ENCODE measurements at places on chromosomes 13 and 19.

DNA sequence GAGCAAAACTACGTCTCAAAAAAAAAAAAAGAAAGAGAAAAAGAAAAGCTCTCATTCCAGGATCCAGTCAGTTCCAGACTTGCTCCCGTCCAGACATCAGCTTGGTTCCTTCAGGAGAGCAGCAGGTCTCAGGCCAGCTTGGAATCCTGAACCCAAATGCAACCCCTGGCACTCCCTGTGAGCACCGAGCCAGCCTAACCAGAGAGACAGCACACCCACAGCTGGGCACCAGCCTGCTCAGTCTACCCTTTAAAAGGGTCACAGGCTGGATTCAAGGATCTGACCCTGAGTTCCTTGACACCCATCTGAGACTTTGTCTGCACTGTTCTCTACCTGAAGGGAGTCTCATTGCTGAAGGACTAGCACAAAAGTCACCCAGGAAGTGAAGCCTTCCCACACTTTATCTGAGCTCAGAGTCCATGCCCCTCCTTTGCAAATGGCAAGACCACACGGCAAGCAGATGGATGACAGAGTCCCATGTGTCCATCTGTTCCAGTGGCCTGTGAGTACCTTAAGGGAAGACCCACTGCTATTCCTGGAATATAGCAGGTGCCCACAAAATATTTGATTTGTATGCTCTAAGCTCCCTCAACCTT, 1.4 kb downstream of the PEPD start:
- DNase-seq: no peak

- DNase-seq: no peak
Observed at GRCh38 chr13:49455007-49455398, 10.9 kb downstream of the SETDB2 start.

DNA sequence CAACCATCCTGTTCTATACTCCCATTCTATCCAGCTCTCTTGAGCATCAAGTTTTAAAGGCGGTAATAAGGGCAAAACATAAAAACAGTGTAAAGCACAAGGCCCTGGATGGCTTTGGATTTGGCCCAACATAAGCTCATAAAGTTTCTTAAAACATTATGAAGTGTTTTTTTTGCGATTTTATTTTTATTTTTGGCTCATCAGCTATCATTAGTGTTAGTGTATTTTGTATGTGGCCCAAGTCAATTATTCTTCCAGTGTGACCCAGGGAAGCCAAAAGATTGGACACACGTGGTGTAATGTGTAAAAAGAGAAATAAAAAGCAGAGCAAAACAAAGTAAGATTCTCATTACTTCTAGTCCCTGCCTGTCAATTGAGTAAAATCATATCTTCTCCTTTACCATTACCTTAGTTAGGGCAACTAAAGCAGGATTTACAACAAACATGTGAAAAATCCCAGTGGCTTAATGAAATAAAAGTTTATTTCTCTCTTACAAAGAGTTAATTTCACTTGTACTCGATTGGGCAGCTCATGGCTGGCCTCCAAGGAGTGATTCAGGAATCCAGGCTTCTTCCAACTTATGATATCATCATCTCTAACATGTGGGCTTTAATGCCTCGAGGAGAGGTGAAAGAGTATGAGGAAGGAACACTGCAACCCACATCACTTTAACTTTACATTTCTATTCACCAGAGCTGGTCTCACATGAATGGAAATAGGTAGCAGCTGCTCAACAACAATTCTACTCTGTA, 725.2 kb upstream of the SLITRK1 start:
- DNase-seq: no peak

- DNase-seq: no peak
Observed at GRCh38 chr19:23792784-23793183, 34.1 kb upstream of the ZNF681 start.

DNA sequence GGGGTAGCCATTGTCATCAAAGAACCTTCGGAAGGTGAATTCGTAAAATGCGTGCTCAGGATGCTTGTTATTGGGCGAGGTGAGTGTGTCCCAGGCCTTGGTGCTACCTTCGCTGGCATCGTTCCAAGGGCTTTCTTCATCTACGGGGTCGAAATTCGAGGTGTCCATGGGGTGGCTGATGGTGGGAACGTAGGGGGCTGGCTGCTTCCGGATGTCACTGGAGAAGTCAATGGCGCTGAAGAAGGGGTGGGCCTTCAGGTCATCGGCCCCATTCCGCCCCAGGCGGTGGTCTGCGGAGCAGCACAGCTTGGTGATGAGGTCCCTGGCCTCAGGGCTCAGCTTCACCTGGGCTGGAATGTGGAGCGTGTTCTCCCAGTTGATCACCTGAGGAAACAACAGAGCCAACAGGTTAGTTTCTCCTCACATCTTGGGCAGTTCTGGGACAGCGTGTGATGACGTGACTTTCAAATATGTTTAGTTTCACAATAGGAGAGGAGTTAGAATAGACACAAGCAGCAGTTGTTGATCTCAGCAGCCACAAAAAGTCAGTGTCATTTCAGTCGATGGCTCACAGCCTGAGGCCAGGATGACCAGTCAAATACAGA, 72.5 kb upstream of the XPO4 start:
- no peak for DNase-seq

DNA sequence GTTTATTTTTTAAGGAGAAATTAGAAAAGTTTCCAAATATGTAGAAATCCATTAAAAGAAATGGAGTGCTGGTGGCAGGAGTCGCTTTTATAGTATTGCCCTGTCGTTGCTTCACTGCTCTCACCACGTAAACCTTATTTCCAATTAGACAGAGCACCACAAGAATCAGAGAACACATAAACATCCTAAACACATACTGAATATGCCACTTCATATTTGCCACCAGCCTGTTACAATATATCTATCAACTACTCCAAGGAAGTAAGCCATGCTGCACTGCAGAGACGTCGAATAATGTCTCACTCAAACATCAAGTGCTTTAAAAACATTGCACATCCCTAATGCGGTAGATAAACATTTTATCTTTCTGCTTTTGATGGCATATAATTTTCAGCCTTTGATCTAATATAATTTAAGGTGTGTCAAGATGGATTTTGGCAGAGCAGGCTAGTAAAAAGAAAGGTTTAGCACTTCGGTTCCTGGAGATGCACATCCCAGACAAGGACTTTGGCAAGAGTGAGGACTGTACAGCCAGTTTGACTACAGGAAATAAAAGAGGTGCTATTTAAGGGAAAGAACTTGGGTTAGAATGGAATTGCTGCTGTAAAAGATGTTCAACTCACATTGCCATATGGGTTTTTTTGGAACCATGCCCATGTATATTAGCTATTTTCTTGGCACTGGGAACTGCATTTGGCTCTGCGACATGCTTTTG, 932.3 kb downstream of the EFNB2 start:
- no peak for DNase-seq

- DNase-seq: no peak
Observed at GRCh38 chr13:74569251-74569650, 435.0 kb upstream of the KLF12 start.

DNA sequence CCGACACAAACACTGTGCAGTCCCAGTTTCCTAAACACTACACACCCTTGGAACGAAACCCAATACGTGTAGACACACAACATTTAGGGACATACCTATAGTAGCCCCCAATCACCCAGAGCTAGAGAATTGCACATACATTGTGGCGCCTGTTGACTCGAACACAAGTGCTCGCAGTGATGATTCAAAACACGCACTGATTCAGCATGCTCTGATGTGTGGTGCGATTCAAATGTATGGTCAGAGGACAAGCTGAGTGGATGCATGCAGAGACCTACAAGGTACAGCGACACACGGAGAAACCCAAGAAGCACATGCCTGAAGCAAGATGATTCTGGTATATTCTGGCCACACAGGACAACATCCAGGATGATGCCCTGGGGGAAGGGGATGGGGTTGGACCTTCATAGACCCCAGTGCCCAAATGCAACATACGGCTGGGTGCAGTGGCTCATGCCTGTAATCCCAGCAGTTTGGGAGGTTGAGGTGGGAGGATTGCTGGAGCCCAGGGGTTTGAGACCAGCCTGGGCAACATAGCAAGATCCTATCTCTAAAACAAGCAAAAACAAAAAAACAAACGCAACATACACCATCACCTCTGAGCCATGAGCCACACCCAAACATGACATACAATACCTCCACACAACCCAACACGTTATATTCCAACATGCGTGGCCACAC, 997 bp upstream of the KCNN4 start:
- no peak for DNase-seq

DNA sequence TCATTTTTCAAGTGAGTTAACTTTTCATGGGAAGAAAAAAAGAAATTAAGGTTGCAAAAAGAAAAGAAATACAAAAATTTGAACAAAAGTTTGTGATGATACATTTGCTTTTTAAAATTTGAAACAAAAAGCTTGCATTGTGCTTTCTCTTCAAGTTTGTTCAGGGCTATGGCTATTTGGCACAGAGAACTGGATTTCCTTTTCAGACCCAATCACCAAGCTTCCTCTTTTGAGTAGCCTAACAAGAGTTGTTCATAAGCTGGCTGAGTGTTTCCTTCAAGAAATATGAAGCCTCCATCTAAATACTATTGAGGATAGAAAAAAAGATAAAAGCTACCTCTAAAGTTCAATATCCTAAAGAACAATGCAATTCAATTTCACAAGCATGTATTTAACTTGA, 787.8 kb downstream of the LIG4 start:
- DNase-seq: no peak

DNA sequence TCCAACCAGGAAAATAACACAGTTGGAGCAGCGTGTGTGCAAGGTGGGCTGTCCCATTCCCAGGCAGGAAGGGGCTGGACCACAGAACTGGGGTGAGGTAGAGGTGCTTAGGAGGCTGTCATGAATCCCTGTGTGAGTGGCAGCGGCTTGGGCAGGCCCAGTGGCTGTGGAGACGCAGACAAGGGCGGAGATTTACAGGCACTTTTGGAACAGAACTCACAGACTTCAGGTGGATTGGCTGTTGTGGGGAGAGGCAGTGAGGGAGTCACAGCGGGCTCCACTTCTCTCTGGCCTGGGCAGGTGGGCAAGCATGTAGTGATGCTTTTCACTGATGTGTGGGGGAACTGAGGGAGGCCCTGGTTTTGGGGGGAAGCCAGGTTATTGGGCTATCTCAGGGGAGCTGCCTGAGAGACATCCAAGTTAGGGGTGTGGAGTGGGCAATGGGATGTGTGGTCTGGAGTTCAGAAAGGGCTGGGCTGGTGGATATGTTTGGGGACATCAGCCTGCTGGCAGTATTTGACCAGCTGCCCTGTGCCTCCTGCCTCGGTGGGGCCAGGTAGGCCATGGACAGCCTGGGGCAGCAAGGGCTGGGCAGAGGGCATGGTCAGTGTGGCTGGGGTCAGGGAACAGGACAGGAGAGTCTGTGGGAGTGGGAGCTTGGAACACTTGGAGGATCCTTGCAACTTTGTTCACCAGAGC, 27.0 kb upstream of the ZNF492 start:
- DNase-seq: no peak

Measured in stimulated activated effector memory CD8-positive, alpha-beta T cell treated with anti-CD3 and anti-CD28 coated beads, Interleukin-12 subunit alpha, Interleukin-12 subunit beta, amount 100 ng/mL, for 72 hours (primary cell).